Psoas muscle (tissue), 8 donors: ENCODE measurements at places on chromosomes 3 and 15. TPM values are rescaled to one million over a fixed set of nuclear protein-coding genes. Genes with fewer than 3 reads are reported as not detected.
A peak's percentile ranks its signal among the peaks of the same experiment; 100 is the strongest.

Gene TRIM42
- total RNA-seq, result not detected

Gene PTPRG
- total RNA-seq, result 12.6 TPM

Gene SERPINI2
- not detected for total RNA-seq

GRCh38 chr3:188037195-188037718 is 116.7 kb upstream of the LPP start:
- no peaks in the 10 kb centered on the region for H3K36me3 ChIP-seq
- no peaks in the 10 kb centered on the region for H3K27me3 ChIP-seq
- DNase-seq, result no peak
- H3K4me3 ChIP-seq, result peak overlapping the region; percentile 20

Gene ADAMTSL3
- 2.9 TPM for total RNA-seq

GRCh38 chr3:170163956-170164645 is 17.4 kb downstream of the PHC3 start:
- H3K36me3 ChIP-seq, result peaks cover 57% of the 10 kb centered on the region
- H3K27ac ChIP-seq, result no peak overlapping the region
- H3K27me3 ChIP-seq, result no peaks in the 10 kb centered on the region
- no peak overlapping the region for H3K4me3 ChIP-seq
- peaks cover 3% of the 10 kb centered on the region for H3K4me1 ChIP-seq

Gene CD200R1
- 0.50 TPM for total RNA-seq

GRCh38 chr15:72562386-72562785 is 88.3 kb downstream of the ARIH1 start:
- peaks cover 61% of the 10 kb centered on the region for H3K36me3 ChIP-seq
- no peaks in the 10 kb centered on the region for H3K4me1 ChIP-seq
- DNase-seq, result no peak
- no peak overlapping the region for H3K4me3 ChIP-seq

DNA sequence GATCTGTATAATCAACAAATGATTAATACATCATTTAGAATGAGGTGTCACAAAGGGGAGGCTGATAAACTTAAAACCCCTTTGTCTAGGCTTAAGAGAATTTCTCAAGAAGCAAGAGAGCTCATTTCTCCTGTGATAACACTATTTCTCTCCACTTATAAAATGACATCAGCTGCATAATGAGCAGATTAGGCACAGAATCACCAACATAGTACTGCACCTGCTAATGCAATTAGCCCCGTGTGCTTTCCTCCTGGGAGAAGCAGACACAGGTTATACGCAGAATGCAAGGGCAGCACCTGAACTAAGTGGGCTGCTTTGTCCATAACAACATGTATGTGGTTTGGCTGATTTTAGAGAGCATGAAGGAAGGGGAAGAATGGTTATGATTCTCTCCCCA is 515.3 kb upstream of the CFAP20DC start:
- no peak overlapping the region for H3K27ac ChIP-seq
- no peak overlapping the region for H3K4me3 ChIP-seq
- no peaks in the 10 kb centered on the region for H3K36me3 ChIP-seq
- peaks cover 3% of the 10 kb centered on the region for H3K27me3 ChIP-seq
- no peak for DNase-seq

DNA sequence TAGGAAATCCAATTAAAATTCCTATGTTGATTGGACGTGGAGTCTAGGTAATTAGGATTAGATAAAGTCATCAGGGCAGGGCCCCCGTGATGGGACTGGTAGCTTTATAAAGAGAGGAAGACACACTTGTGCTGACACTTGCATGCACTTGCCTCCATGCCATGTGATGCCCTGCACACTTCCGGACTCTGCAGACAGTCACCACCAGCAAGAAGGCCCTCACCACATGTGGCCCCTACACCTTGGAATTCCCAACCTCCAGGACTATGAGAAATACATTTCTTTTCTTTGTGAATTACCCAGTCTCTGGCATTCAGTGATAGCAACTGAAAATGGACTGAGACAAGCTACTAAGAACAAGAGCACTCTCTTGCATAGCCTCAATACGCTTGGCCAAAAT is 90.6 kb downstream of the CRYGS start:
- no peak for DNase-seq
- H3K27me3 ChIP-seq, result no peaks in the 10 kb centered on the region
- no peak overlapping the region for H3K4me3 ChIP-seq
- no peaks in the 10 kb centered on the region for H3K4me1 ChIP-seq
- no peaks in the 10 kb centered on the region for H3K36me3 ChIP-seq
- no peak overlapping the region for H3K27ac ChIP-seq

Gene COL8A1
- 4.3 TPM for total RNA-seq

DNA sequence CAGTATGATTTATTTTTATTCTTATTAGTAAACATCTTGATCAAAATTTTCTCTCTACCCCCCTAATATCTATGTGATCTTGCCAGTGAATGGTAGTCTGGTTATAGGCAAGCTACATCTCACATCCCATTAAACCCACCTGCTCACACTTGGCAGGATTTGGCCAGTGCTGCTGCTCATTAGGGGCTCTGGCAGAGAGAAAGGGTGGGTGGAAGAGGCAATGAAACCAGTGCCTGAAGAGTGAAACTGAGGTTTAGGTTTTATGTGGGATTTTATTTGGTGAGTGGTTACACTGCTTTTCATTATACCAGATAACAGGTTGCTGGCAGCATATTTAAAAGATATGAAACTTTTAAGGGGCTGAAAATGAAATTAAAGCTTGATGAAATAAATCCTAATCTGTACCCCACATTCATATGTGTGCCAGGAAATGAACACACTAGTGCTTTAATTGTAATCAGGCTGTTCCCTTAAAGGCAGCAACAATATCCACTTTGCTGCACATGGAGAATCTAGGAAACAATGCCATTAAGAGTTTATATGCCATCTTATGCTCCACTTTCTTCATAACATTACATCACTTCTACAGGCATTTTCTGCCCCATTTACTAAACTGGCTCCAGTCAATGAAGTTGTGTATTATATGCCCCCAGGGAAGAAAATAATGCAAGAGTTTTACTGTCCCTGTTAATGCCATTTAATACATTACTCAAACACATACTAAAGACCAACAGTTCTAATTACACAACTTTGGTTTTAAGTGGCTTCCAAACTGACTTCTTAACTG is 688.7 kb downstream of the MECOM start:
- no peak for DNase-seq
- H3K27me3 ChIP-seq, result no peaks in the 10 kb centered on the region
- no peaks in the 10 kb centered on the region for H3K36me3 ChIP-seq
- no peaks in the 10 kb centered on the region for H3K4me1 ChIP-seq
- H3K4me3 ChIP-seq, result no peak overlapping the region

Gene GABRG3
- total RNA-seq, result not detected

- H3K27me3 ChIP-seq, result no peaks in the 10 kb centered on the region
- no peaks in the 10 kb centered on the region for H3K4me1 ChIP-seq
- no peak overlapping the region for H3K4me3 ChIP-seq
- H3K36me3 ChIP-seq, result no peaks in the 10 kb centered on the region
- no peak for DNase-seq
These were observed 221.2 kb downstream of the NLGN1 start for GRCh38 chr3:173618703-173619102.

Gene GOLGA6A
- not detected for total RNA-seq

DNA sequence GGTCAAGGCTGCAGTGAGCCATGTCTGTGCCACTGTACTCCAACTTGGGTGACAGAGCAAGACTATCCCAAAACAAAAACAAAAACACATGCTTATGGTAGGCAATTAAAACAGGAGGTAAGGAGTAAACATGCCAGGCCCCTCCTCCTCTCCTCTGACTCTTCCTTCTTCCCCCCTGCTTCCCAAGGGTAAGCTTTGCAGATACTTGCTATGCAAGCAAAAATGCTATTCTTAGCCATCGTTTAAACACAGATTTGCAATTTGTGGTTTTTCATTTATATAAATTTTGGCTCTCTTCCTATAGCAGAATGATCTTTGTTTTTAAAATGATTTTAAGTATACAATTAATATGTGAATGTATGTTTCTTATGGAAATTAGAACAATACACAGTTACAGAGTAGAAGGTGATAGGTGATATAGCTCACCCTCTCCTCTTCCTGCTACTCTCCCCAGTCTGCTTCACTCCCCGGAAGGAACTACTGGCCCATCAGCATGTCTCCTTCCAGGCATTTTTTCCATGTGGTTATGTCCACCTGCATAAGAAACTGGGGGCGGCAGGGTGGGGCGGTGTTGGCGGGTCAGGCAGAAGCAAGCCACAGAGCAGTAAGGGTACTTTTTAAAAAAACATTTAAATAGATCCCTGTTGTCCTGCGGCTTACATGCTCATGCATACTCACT is 42.1 kb downstream of the IGF1R start:
- no peak overlapping the region for H3K27ac ChIP-seq
- H3K27me3 ChIP-seq, result no peaks in the 10 kb centered on the region
- H3K4me1 ChIP-seq, result peaks cover 43% of the 10 kb centered on the region

GRCh38 chr15:64464276-64465005 is 4.1 kb downstream of the ZNF609 start:
- DNase-seq, result no peak
- H3K27me3 ChIP-seq, result no peaks in the 10 kb centered on the region
- H3K4me3 ChIP-seq, result no peak overlapping the region
- peaks cover 50% of the 10 kb centered on the region for H3K4me1 ChIP-seq
- H3K27ac ChIP-seq, result peak overlapping the region; percentile 53
